ENCODE measurements at places on chromosomes 16 and 17.

DNA sequence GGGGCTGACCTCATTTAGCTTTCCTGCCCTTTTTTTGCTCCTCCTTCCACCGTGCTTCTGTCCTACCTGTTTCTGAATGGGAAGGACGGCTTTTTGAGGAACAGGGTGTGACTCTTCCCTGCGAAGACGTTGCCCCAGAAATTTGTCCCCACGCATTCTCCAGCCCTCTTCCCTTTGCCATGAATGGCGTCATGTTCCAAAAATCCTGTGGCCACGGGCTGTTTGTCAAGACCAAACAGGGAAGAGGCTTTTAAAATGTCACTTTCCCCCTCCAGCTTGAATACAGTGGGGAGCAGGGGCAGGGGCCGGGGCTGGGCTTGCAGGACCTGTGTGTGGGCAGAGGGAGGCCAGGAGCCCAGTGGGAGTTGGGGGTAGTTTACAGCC lies 13.9 kb downstream of the MPRIP start:
- DNase-seq, result no peak

- DNase-seq, result no peak
Observed at GRCh38 chr17:50339381-50339780, 6.5 kb upstream of the XYLT2 start.

DNA sequence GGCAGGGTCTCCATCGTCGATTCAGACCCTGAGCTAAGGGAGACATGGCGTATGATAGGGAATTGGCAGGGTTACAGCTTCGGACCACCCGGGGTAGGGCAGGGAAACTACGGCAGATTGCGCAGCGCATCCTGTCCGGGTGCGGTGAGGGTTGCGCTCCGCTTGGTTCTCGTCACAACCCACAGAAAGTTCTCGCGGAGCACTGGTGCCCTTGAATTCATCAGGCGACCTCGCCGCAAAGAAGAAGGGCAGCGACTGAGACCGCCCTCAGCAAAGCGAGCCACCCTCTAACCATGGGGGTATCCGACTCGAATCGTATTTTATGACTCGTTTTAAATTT lies 1.2 kb downstream of the HS3ST3B1 start:
- no peak for DNase-seq

DNA sequence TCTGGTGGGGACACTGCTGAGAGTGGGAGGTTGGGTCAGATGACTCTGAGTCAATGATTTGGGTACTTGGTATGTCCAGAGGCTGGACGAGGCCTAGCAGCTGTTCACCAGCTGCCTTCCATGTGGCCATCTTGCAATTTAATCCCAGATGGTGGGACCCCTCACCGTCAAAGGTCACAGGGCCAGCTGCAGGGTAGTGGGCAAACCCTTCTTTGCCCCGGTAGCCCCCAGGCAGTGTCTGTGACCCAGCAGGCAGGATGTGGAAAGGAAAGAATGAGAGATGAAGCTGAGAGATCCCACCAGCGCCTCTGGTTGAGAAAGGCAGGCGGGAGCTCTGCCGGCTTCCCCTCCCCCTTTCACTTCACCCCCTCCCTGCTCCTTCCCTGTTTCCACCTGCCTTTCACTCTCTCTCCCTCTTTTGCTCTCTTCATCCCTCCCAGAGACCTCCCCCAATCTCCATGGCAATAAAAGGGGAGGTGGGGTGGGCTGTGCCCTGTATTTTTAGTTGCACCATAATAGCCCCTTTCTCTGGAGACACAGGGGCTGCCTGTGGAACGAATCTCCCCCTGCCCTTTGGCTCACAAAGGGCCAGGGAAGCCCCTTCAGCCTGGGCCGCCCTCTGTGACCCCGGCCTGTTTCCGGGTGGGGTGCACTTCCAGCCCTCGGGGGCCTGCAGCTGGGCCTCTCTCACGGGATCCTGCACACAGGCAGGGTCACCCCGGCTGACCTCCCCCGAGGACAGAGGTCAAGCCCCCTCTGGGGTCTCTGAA lies 20.2 kb downstream of the CDK5RAP3 start:
- no peak for DNase-seq

GRCh38 chr16:21727344-21727743 lies 63.6 kb downstream of the OTOA start:
- DNase-seq, result no peak

DNA sequence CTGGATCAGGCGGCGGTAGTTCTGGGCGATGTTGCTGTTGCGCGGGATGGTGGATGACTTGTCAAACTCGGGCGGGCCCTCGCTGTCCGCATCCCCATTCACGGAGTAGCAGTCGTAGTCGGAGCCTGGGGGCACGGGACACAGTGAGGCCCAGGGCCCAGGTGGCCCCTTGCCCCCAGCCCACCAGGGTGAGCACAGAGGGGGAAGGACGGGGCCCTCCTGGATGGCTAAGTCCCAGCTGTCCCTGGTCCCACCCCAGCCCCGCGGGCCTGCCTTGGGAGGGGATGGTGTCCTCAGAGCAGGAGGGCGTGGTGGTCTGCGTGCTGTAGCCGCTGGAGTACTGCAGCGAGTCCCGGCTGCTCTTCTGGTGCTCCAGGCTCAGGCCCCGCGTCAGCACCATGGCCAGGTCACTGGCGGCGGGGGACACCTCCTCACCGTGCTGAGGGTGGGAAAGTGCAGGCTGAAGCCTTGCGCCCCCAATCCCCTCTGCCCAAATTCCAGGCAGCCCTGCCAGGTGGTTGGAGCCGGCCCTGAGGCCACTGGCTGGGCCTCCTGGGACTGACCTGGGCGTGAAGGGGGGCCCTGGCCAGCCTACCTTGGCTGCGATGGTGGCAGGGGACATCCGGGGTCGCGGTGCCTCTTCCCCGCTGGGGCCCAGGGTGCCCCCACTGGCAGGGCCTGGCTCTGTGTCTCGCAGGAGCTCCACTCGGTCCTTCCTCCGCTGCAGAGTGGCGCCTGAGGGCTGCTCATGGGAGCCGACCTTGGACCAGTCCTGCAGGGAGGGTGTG lies 18.2 kb downstream of the IL34 start:
- DNase-seq, result no peak

DNA sequence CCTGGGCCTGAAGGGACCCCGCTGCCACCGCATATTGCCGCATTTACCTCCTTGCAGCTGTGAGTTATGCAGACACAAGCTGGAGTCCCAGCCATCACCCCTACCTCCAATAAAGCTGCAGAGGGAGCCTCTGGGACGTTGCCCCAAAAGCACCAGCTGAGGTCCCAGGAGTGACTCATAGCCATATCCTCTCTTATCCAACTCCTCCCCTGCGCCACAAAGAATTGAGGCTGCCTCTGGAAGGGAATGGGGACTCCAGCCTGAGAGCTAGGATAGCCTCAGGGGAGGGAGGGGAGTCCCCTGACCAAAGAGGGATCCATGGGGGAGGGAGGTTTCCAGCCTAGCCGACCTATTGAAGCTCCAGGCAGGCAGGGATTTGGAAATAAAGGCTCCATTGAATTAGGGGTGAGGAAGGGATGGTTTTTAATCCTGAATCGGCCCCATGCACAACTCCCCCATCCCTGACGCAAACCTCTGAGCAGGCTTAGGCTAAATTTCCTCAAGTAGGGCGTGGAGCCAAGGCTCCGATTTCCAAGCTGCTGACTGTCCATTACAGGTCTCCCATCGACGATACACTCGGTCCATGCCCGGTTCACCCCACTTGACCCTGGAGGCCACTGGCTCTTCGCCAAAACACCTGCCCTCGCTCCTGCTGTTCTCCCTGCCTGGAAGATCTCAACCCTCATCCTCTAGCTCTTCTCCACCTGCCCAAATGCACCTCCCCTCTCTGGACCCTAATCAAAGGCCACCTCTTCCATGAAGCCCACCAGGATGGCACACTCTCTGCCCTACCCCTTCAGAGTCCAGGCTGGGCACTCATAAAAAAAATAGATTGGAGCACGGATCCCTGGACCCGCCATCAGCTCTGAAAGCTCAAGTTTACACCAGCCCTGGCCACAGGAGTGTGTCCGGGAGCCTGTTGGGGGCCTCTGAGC lies 27.5 kb downstream of the PIMREG start:
- DNase-seq, result peak; percentile 58

DNA sequence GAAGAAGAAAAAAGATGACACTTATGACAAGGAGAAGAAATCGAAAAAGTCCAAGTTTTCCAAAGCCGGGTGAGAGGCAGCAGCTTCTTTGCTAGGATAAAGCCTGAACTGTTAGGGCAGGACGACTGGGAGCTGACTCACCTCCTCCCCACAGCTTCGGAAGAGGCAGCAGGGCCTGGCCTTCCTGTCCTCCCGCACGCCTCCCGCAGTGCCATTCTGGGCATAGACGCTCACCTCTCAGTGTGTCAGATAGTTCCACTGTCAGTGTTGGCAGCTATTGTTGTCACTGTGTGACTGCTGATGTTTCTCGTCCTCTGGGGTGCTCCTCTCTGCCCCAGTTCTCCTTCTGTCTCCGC lies 12.6 kb downstream of the UBN1 start:
- DNase-seq, result no peak

GRCh38 chr16:5506021-5506420 lies 408.4 kb upstream of the EEF2KMT start:
- DNase-seq, result no peak

- DNase-seq, result no peak
Observed at GRCh38 chr17:70317421-70317820, 148.1 kb downstream of the KCNJ2 start.

DNA sequence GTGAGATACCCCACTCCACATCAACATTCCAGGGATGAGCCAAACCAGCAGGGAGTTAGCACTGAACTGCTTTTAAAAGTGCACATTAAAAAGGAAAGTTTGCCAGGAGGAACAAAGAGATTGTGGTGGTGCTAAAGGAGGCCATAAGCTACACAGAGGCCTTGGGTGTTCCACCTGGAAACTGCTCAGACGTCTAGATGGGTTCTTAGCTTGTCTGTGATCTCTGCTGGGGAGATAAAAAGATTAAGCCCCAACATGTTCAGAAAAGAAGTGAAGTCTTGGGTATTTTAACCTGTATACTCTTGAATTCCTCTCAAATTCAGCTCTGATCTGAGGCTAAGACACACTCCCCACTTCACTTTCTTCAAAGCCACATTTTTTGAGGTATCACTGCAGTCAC lies 10.4 kb downstream of the HAS3 start:
- DNase-seq, result no peak

- no peak for DNase-seq
Observed at GRCh38 chr16:4976079-4976478, 17.9 kb downstream of the SEC14L5 start.

GRCh38 chr17:77193653-77194052 lies 52.9 kb downstream of the SEC14L1 start:
- no peak for DNase-seq

- DNase-seq, result no peak
Observed at GRCh38 chr16:70803319-70803718, 2.4 kb upstream of the VAC14 start.

DNA sequence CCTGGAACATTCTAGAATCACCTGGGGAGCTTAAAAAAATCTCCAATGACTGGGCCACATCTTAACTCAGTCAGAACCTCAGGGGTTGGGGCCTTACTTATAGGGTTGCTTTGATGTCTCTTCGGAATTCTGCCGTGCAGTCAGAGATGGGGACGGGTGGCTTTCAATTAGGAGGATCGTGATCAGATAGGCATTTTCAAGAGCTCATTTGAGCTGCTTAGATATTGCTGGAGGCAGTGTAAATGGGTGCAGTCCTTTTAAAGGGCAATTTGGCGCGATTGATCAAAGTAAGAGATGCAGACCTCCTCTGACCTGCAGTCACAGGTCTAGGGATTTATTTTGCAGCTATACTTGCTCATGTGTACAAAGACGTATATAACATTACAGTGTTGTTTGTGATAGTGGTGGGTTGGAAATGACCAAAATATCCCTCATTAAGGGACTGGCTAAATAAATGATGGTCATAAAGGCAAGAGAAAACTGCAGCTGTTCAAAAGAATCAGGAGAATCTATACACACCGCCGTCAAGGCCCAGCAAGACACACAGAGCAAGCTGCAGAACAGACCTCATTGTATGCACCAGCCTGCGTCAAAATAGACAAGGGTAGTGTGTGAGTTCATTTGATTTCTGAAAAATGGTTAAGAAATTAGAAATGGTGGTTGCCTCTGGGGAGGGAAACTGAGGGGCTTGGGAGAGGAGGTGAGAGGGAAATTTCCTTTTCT lies 6.3 kb upstream of the KCNG4 start:
- no peak for DNase-seq

DNA sequence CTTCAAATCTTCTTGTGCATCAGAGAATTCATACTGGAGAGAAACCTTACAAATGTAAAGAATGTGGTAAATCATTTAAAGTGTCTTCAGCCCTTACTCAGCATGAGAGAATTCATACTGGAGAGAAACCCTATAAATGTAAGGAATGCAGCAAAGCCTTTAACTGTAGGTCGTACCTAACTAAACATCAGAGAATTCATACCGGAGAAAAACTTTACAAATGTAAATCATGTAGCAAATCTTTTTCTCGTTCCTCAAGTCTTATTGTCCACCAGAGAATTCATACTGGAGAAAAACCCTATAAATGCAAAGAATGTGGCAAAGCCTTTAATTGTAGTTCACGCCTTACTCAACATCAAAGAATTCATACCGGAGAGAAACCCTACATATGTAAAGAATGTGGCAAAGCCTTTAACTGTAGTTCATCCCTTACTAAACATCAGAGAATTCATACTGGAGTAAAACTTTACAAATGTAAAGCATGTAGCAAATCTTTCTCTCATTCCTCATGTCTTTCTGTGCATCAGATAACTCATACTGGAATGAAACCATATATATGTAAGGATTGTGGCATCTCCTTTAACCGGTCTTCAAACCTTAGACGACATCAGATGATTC lies 118.5 kb upstream of the ZNF267 start:
- DNase-seq, result no peak

- no peak for DNase-seq
Observed at GRCh38 chr16:51919736-51920135, 627.2 kb downstream of the TOX3 start.

GRCh38 chr16:9665851-9666271 lies 516.4 kb downstream of the GRIN2A start:
- DNase-seq, result no peak

- no peak for DNase-seq
Observed at GRCh38 chr17:58402047-58402446, 15.3 kb downstream of the RNF43 start.

DNA sequence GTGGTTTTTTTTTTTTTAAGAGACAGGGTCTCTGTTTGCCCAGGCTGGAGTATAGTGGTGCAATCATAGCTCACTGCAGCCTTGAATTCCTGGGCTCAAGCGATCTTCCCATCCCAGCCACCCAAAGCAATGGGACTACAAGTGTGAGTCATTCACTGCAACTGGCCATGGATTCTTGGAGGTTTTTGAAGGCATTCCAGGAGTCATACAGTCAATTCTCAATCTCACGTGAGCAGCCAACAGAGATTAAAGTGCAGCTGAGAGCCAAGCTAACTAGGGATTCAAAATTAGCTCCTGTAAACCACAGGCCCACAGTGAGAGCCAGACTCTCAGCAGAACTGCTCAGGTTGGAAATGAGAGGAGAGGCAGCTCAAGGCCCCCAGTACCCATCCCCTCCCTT lies 30.2 kb downstream of the XPO6 start:
- DNase-seq, result peak; percentile 27
